ENCODE measurements at places on chromosomes 2 and 18.

GRCh38 chr2:176246331-176246730 is 22.9 kb upstream of the MTX2 start:
- DNase-seq, result no peak

DNA sequence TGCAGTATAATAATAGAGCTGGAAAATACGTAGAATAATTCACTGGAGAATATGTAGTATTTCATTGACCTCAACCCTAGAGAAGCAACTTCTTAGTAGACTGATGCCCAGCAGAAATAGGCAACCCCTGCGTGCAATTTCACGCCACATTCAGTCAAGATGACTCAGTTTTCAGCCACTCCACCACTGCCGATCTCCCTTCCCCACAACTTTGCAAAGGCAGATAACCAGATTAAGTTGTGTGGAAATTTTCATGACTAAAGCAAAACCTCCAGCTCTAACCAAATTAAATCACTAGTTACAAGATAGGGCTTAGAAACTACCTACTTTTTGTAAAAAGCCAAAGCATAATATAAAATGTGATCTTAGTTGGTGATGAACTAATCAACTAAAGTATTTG is 63.3 kb upstream of the STK17B start:
- DNase-seq, result no peak

DNA sequence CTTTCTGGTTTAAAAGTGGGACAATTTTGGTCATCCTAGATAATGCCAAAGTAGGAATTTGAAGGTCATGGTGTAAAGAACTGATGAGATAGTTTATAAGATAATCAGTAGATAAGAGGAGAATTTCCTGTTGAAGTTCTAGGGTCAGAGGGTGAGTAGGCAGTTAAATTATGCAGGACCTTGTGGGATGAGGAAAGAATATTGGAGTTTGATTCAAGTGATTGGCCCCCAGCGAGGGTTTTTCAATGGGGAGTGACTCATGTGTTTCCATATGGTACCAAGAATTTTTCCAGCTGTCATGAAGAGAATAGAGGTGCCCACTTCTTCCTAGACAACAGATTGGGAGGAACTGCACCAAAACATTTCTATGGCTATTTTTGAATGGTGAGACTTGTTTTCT is 940.2 kb upstream of the ZEB2 start:
- DNase-seq, result no peak

- peak; percentile 67 for DNase-seq
These were observed 1.9 kb upstream of the CFAP53 start for GRCh38 chr18:50268022-50268747.

GRCh38 chr18:22639026-22639463 is 221.3 kb upstream of the CTAGE1 start:
- DNase-seq, result no peak

GRCh38 chr2:150486539-150487484 is 655 bp downstream of the RND3 start:
- no peak for DNase-seq

GRCh38 chr18:55179835-55180234 is 220.6 kb upstream of the CCDC68 start:
- DNase-seq, result no peak

DNA sequence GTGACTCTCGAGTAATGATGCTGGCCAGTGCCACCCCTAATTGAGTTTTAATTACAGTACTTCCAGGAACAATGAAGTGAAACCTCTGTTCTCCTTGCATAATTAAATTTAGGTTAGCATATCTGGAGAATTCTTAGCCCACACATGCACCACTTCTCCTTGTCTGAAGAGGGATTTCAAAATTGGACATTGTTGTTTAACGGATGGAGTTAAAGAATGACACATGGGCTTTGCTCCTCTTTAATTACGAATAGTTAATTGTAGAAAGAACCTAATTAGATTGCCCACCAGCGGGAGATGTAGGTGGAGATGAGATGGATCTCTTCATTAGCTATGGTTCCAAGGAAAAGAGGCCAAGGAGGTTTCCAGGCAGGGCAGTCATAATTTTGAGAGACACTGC is 33.1 kb upstream of the EN1 start:
- DNase-seq, result no peak

- DNase-seq, result no peak
These were observed 29.4 kb downstream of the SPRED2 start for GRCh38 chr2:65402780-65403528.

- no peak for DNase-seq
These were observed 561.4 kb upstream of the LINC00305 start for GRCh38 chr18:64710105-64710861.

GRCh38 chr2:9826208-9826607 is 17.1 kb upstream of the TAF1B start:
- DNase-seq, result no peak

GRCh38 chr18:78999939-79000338 is 20.3 kb downstream of the SALL3 start:
- DNase-seq, result no peak

GRCh38 chr2:190877436-190877835 is 3.2 kb upstream of the GLS start:
- DNase-seq, result no peak

- DNase-seq, result no peak
These were observed 57.0 kb downstream of the L3MBTL4 start for GRCh38 chr18:6357668-6358067.

GRCh38 chr18:49473721-49474120 is 13.3 kb upstream of the DYM start:
- DNase-seq, result no peak

GRCh38 chr2:33763671-33764310 is 164.7 kb upstream of the FAM98A start:
- no peak for DNase-seq

- DNase-seq, result no peak
These were observed 125.3 kb downstream of the ANTXR1 start for GRCh38 chr2:69138247-69138772.

DNA sequence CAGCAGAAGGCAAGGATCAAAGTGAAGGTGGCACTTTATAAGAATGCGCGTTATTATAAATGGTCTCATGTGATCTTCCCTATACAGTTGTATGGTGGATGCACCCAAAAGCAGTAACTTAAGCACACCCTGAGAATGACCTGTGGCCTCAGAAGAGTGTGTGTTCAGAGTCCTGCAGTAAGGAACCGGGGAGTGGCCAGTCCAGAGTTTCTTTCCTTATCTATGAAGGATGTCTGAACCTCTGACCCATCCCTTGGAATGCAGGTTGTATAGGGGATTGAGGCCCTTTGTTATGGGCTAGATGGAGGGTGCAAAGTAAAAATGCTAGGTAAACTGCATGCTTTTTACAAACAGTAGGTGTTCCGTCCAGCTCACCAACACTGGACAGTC is 43.6 kb upstream of the ANKRD44 start:
- DNase-seq, result no peak

GRCh38 chr2:229610872-229611271 is 103.5 kb downstream of the DNER start:
- no peak for DNase-seq

GRCh38 chr2:182240862-182241371 is 185.9 kb downstream of the PDE1A start:
- no peak for DNase-seq

DNA sequence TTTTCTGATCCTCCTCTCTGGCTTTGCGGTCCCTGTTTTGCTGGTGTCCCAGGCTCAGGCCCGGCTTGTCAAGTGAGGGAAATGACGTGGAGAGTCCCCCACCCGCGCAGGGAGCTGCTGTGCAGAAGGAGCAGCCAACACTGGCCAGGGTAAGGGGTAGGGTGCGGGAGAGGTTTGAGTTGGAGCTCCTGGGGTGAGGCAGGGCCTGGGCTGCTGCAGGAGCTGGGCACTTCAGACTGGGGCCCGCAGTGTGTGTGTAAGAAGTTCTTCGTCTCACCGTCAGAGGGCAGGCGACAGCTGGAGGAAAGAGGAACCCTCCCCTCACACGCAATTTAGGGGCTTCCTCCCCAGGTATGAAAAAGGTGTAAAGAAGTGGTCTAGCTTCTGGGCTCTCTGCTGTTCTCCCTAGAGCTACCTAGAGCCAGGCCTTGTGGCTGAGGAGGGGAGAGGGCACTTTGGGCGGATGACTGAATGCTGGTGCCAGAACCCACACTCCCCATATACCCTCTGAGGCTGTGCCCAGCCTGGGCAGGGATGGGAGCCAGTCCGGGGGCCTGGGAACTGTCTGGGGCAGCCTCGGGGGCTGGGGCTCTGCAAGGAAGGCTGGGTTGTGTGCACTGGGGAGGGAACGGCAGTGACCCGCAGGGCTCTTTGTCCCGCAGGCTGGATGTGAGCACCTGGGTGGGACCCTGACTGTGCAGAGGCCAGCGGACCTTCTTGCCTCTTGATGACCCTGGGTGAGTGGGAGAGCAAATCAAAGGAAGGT is 11.8 kb downstream of the CELF4 start:
- no peak for DNase-seq

DNA sequence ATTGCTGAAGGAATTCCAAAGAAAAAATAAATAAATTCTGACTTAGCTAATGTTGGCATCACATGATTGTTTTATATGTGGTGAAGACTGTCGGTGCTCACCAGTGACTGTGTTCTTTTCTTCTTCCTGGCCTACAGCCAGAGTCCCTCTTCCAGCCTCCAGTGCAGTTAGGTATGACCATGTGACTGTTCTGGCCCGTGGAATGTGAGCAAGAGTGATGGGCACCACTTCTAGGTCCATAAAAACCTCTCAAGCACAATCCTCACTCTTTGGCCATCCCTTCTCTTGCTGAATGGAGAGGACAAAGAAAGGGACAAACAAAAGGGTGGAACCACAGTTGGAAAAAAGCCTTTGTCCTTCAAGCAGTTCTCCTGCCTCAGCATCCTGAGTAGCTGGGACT is 39.0 kb upstream of the BMPR2 start:
- no peak for DNase-seq

DNA sequence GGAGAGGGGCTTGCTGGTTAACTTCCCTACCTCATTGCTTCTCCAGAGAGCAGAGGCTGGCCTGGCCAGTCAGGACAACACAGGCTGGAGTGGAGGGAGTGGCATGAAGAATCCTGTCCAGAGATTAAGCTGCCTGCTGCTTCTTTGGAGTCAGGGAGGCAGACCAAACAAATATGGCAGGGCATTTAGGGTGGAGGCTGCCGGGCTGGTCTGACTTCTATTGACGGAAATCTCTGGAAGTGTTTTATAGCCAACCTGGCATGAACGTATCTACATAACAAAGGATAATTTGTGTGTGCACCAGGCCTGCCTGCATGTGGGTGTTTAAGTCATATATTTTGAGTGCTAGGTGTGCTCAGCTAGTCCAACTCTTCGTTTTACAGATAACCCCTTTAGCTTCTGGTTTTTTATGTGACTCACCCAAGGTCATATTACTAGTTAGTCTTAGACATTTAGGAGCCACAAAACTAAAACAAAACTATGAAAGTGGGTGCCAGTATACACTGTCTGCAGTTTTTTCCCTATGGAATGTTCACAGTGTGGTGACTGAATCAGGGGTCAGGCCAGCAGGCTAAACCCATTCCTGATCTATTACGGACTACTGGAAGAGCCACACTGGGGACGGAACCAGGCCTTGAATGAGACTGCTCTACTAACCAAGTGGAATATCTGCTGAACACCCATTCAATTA is 5.5 kb downstream of the NPC1 start:
- DNase-seq, result no peak

DNA sequence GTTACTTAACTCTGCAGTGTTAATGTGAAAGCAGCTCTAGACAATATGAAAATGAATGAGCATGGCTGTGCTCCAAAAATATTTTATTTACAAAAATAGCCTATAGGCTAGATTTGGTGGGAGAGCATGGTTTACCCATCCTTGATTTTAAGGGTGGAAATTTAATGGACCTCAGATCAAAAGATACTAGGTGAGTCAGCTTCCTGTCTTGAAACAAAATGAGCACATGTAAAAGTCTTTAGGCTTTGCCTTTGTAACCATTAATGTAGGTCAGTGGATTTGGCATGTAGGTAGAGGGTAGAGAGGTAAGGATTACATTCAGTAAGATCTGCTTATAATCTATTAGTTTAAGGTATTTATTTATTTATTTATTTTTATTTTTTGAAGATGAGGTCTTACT is 72.7 kb downstream of the GREB1L start:
- no peak for DNase-seq

DNA sequence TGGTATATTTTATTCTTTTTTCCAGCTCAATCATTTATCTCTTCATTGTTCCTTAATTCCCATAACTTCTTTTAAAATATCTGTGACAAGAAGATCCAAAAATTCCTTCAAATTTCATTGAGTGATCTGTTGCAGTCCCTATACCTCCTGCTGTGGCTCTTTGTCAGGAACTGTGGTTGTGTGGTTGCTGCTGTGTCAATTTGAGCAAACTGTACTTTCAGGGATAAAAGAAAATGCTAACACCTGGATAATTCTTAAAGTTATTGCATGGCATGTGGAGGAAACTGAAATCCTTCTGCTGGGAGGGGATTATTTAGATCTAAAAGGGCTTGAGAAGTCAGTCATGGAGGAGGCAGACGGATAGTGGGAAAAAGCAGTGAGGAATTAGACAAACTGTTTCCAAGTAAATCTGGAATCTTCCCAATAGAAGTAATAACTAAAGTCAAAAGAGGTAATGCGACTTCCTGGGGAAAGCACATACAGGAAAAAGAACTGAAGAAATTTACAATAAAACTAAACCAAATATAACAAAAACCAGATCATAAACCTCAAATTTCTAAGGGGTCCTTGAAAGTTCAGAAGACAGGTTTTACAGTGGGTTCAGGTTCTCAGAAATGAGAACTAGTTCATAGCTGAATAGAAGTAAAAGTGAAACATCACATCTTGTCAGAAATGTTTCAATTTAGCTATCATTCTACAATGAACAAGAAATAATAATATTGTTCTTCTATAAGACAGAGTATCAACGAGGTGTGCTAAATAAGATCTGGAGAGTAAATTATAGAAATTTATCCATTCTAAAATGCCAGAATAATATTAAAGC is 33.5 kb upstream of the CD226 start:
- no peak for DNase-seq

GRCh38 chr2:194003911-194004310 is 1653.1 kb upstream of the SLC39A10 start:
- DNase-seq, result no peak

- no peak for DNase-seq
These were observed 100.4 kb downstream of the SNTG2 start for GRCh38 chr2:1051075-1051474.

- DNase-seq, result no peak
These were observed 63.8 kb downstream of the NCK2 start for GRCh38 chr2:105808423-105809096.

DNA sequence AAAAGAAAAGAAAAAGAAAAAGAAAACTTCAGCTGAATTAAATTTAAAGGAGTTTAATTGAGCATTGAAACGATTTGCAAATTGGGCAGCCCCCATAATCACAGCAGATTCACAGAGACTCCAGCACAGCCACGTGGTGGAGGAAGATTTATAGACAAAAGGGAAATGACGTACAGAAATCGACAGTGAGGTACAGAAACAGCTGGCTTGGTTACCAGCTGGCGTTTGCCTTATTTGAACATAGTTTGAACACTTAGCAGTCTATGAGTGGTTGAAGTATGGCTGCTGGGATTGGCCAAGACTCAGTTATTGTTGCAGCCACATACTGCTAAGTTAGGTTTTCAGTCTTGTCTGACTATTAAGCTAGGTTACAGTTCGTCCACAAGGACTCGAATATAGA is 312.2 kb upstream of the SLC14A2 start:
- DNase-seq, result no peak

- DNase-seq, result no peak
These were observed 169.8 kb upstream of the ERBB4 start for GRCh38 chr2:212708355-212708754.
